ENCODE measurements at places on chromosomes 16 and 17. TPM values are rescaled to one million over a fixed set of nuclear protein-coding genes. Genes with fewer than 3 reads are reported as not detected.

The ZNF689 gene
- polyA plus RNA-seq: 12.8 TPM

The BOLA2B gene
- polyA plus RNA-seq: 264 TPM

The ARHGAP44 gene
- polyA plus RNA-seq: 0.90 TPM

The COX11 gene
- 50.6 TPM for polyA plus RNA-seq

The KCNJ12 gene
- polyA plus RNA-seq: not detected

The HID1 gene
- polyA plus RNA-seq: 1.2 TPM

The ALDH3A1 gene
- not detected for polyA plus RNA-seq

The CBX8 gene
- 3.2 TPM for polyA plus RNA-seq

The OTOP2 gene
- not detected for polyA plus RNA-seq

The KRT24 gene
- not detected for polyA plus RNA-seq

The TLK2 gene
- polyA plus RNA-seq: 12.1 TPM

The TEKT5 gene
- not detected for polyA plus RNA-seq

The FAM20A gene
- polyA plus RNA-seq: not detected

The GP2 gene
- polyA plus RNA-seq: not detected

The DNAJA2 gene
- 76.2 TPM for polyA plus RNA-seq

The TMEM107 gene
- 35.2 TPM for polyA plus RNA-seq

The TNFRSF12A gene
- 0.31 TPM for polyA plus RNA-seq

The NPEPPS gene
- polyA plus RNA-seq: 45.0 TPM
